ENCODE measurements at places on chromosomes 13 and 19.
A peak's percentile ranks its signal among the peaks of the same experiment; 100 is the strongest.

- H3K4me1 ChIP-seq, result no peaks in the 10 kb centered on the region
- no peak within 1 kb of the TSS for H3K27ac ChIP-seq
- no peak for DNase-seq
- H3K4me3 ChIP-seq, result no peak within 1 kb of the TSS
- H3K27me3 ChIP-seq, result no peaks in the 10 kb centered on the region
Observed at GRCh38 chr19:41796362-41796761, at the start of gene CEACAM3. TSS of gene CEACAM3 (plus strand) at chr19:41796587. CDS start at chr19:41796678, 91 bp downstream.

- DNase-seq, result no peak
- H3K4me1 ChIP-seq, result no peaks in the 10 kb centered on the region
- H3K27me3 ChIP-seq, result no peaks in the 10 kb centered on the region
- H3K4me3 ChIP-seq, result no peak overlapping the region
- no peaks in the 10 kb centered on the region for H3K36me3 ChIP-seq
Observed at GRCh38 chr13:84661718-84662117, 779.4 kb upstream of the SLITRK1 start.

DNA sequence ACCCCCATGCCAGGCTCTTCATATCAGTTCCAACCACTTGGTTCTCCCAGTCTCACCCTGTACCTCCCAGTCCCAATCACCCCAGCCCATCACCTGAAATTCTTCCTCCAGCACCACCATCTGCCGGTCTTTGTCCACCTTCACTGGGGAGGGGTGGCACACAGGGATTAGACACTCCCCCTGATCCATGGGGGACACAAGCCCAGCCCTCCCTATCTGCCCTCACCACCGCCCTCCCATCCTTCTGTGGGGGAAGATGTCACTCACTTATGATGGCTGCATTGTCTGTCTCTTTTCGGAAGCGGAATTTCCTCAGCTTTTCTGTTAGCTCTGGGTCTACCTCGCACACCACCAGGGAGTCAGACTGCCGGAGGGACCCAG lies 685 bp downstream of the GMFG start:
- H3K4me3 ChIP-seq, result no peak overlapping the region
- no peaks in the 10 kb centered on the region for H3K36me3 ChIP-seq
- no peak overlapping the region for H3K27ac ChIP-seq
- DNase-seq, result no peak

DNA sequence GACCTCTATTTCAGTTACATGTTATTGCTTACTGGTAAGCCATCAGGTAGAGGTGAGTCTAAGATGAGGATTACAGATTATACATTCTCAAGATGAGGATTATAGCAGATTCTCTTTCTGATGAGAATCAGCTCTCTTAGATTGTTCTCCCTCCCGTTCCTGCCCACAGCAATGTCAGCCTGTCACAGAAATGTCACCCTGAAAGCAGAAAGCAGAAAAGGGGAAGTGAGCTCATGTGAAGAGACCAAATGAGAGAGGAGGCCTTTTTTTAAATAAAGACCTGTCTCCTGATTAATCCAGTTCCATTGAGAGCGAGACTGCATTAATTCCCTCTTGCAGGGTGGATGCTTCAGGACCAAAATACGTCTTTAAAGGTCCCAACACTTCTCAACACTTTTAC lies 445.6 kb downstream of the KCTD12 start:
- no peaks in the 10 kb centered on the region for H3K4me1 ChIP-seq
- no peaks in the 10 kb centered on the region for H3K27me3 ChIP-seq
- H3K36me3 ChIP-seq, result no peaks in the 10 kb centered on the region
- DNase-seq, result no peak
- H3K27ac ChIP-seq, result no peak overlapping the region

GRCh38 chr19:51458899-51459505 lies 748 bp upstream of the SIGLEC8 start:
- no peak overlapping the region for H3K4me3 ChIP-seq
- H3K4me1 ChIP-seq, result no peaks in the 10 kb centered on the region
- DNase-seq, result no peak
- H3K36me3 ChIP-seq, result no peaks in the 10 kb centered on the region

GRCh38 chr13:97018029-97018819 lies 23.9 kb upstream of the OXGR1 start:
- peak overlapping the region; percentile 61 for H3K27ac ChIP-seq
- H3K36me3 ChIP-seq, result no peaks in the 10 kb centered on the region
- DNase-seq, result peak; percentile 46
- H3K27me3 ChIP-seq, result no peaks in the 10 kb centered on the region
- no peak overlapping the region for H3K4me3 ChIP-seq

DNA sequence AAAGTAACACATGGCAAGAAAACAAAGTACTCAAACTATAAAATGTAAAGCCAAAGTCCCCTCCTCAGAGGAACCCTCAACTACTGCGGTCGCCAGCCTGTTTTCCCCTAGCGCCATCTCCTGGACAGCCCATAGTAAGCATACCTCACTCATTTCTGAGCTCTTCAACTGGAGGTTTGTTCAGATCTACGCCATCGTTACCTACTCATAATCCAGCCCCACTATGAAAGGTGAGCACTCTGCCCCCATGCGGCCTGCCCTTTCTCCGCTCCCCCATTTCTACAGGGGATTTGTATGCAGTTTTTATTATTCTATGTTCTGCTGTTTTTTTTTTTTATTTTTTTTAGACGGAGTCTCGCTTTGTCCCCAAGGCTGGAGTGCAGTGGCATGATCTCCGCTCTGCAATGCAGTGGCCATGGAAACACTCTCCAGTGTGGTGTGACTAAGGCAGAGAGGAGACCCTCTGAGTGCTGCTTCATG lies 26.2 kb downstream of the OPA3 start:
- H3K27me3 ChIP-seq, result no peaks in the 10 kb centered on the region
- H3K36me3 ChIP-seq, result no peaks in the 10 kb centered on the region
- no peaks in the 10 kb centered on the region for H3K4me1 ChIP-seq
- no peak for DNase-seq
- H3K27ac ChIP-seq, result no peak overlapping the region
- H3K4me3 ChIP-seq, result no peak overlapping the region

DNA sequence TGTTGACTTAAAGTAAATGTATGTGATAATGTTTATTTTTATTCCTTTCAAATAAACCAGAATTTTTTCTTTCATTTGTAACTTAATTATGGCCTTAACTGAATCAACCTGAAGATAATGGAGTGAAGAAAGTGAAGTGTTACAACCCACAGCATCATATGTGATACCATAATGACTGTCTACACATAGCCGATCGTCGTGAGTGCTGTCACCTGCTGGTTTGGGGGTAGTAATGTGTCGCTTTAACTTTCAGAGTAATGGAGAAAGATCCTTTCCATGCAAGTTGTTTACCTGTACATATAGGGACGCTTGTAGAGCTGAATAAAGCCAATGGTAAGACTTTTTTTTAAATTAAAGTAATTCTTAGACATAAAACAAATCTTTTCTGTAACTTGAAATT lies 9.9 kb downstream of the CDC16 start:
- no peak overlapping the region for H3K27ac ChIP-seq
- H3K4me1 ChIP-seq, result no peaks in the 10 kb centered on the region
- no peak overlapping the region for H3K4me3 ChIP-seq
- no peak for DNase-seq
- peaks cover 41% of the 10 kb centered on the region for H3K36me3 ChIP-seq
- no peaks in the 10 kb centered on the region for H3K27me3 ChIP-seq

GRCh38 chr13:43877326-43877725 lies 2.2 kb downstream of the CCDC122 start:
- no peaks in the 10 kb centered on the region for H3K4me1 ChIP-seq

- no peaks in the 10 kb centered on the region for H3K4me1 ChIP-seq
- no peak for DNase-seq
- no peaks in the 10 kb centered on the region for H3K36me3 ChIP-seq
- H3K27me3 ChIP-seq, result no peaks in the 10 kb centered on the region
- no peak overlapping the region for H3K4me3 ChIP-seq
Observed at GRCh38 chr13:28410096-28410495, 84.8 kb downstream of the FLT1 start.

DNA sequence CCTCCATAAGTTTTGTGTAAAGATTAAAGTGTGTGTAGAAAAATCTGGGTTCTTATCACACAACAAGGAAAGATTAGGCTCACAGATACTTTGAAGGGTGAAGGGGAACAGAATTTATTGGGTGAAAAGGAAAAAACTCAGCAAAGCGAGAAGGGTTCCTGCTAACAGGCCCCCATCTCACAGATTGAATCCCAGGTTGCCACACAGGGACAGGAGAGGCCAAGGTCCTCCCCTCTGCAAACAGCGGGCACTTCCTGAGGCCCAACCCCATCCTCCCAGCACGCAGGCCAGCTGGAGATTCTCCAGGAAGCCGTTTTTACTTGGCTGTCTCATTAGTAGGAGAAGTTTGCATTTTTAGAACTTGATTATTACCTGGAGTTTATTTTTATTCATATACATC lies 15.2 kb upstream of the ERCC5 start:
- no peak overlapping the region for H3K4me3 ChIP-seq
- no peak overlapping the region for H3K27ac ChIP-seq
- H3K27me3 ChIP-seq, result no peaks in the 10 kb centered on the region

DNA sequence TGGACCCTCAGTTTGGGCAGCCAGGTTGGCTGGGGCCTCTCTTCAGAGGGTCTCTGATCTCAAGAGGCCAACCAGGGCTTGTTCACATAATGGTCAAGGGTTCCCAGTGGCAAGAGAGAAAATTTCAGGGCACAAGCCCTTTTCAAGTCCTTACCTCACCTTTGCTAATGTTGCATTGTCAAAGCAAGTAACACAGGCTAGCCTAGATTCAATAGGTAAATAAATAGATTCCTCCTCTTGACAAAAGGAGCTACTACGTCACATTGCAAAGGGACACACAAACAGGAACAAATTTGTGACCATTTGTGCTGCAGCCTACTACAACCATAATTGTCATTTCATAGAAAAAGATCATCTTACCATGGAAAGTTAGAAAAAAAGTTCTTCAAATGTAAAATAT lies 33.9 kb upstream of the FRY start:
- H3K27me3 ChIP-seq, result no peaks in the 10 kb centered on the region
- H3K4me3 ChIP-seq, result no peak overlapping the region
- no peak for DNase-seq
- no peak overlapping the region for H3K27ac ChIP-seq

DNA sequence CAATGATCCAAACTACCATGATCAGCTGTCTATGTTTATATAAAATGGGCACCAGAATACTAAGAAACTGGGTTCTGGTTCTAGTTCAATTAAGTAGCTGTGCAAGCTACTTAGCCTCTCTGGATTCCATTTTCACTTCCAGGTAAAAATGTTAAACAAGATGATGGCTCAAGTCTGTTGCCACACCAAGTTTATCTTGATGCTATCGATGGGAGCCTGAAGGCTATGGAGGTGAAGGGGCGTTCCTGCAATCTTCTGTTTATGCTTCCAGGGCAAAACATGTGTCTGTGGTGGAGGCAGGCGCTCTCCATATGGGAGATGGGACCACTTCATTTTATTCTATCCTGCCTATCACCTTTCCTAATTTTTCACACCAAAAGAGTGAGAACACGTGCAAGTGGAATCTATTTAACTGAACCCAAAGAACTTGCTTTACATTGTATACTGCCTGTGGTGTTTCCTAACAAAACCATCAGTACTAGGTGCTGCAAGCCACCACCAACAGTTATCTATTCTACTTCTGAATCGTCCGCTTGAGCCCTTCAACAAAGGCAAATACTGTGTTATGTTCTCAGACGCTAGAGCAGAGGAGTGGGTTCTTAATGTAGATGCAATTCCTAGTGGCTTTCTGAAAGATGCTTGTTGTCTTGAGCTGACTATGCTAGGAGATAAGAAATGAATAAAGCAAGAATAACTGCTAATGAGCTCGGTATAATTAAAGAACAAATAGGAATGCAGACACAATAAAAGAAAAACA lies 70.9 kb downstream of the DOCK9 start:
- H3K27ac ChIP-seq, result no peak overlapping the region
- H3K36me3 ChIP-seq, result no peaks in the 10 kb centered on the region
- H3K27me3 ChIP-seq, result no peaks in the 10 kb centered on the region
- H3K4me3 ChIP-seq, result no peak overlapping the region

GRCh38 chr19:53511933-53512374 lies 26.0 kb upstream of the ZNF331 start:
- H3K4me3 ChIP-seq, result no peak overlapping the region
- no peaks in the 10 kb centered on the region for H3K27me3 ChIP-seq
- no peaks in the 10 kb centered on the region for H3K36me3 ChIP-seq
- peaks cover 3% of the 10 kb centered on the region for H3K4me1 ChIP-seq
- H3K27ac ChIP-seq, result no peak overlapping the region

DNA sequence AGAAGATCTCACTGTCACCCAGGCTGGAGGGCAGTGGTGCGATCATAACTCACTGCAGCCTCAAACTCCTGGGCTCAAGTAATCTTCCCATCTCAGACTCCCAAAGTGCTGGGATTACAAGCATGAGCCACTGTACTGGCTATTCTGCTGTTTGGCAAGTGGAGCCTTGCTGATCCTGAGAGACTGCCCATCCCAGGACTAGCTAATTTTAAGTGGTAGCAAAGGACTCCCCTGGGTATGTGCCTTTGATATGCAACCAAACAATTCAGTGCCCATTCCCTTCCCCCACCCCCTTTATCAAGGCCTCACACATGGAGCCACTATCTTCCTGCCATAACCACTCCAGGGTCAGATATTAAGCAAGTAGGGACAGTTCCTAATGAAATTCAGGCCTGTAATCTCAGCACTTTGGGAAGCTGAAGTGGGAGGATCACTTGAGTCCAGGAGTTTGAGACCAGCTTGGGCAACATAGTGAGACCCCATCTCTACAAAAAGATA lies 17.0 kb upstream of the ZNF460 start:
- no peaks in the 10 kb centered on the region for H3K36me3 ChIP-seq
- no peak for DNase-seq
- no peaks in the 10 kb centered on the region for H3K4me1 ChIP-seq
- H3K4me3 ChIP-seq, result no peak overlapping the region
- no peak overlapping the region for H3K27ac ChIP-seq

- no peaks in the 10 kb centered on the region for H3K27me3 ChIP-seq
- H3K4me3 ChIP-seq, result no peak overlapping the region
- no peaks in the 10 kb centered on the region for H3K4me1 ChIP-seq
- H3K27ac ChIP-seq, result no peak overlapping the region
Observed at GRCh38 chr19:45955905-45956608, 17.6 kb downstream of the NOVA2 start.

GRCh38 chr19:53904909-53905308 lies 4.2 kb upstream of the CACNG7 start:
- no peaks in the 10 kb centered on the region for H3K27me3 ChIP-seq
- no peak for DNase-seq
- H3K36me3 ChIP-seq, result no peaks in the 10 kb centered on the region
- H3K27ac ChIP-seq, result no peak overlapping the region
- H3K4me1 ChIP-seq, result peaks cover 23% of the 10 kb centered on the region

- no peak for DNase-seq
- H3K4me3 ChIP-seq, result no peak overlapping the region
- no peaks in the 10 kb centered on the region for H3K27me3 ChIP-seq
- no peak overlapping the region for H3K27ac ChIP-seq
Observed at GRCh38 chr19:57954996-57955395, 7.5 kb upstream of the ZNF256 start.

- H3K4me1 ChIP-seq, result 0 out of 2 replicates have a peak, but pooled peaks cover 4% of the 10 kb centered on the region
- no peaks in the 10 kb centered on the region for H3K27me3 ChIP-seq
- no peak overlapping the region for H3K27ac ChIP-seq
- DNase-seq, result no peak
- H3K36me3 ChIP-seq, result no peaks in the 10 kb centered on the region
- H3K4me3 ChIP-seq, result no peak overlapping the region
Observed at GRCh38 chr19:15038294-15038693, 11.0 kb upstream of the CASP14 start.

GRCh38 chr19:37077501-37077933 lies 716 bp upstream of the ZNF420 start:
- H3K27me3 ChIP-seq, result no peaks in the 10 kb centered on the region
- H3K4me1 ChIP-seq, result peaks cover 5% of the 10 kb centered on the region
- DNase-seq, result no peak
- H3K4me3 ChIP-seq, result peak overlapping the region; percentile 98

GRCh38 chr13:55230570-55230908 lies 1910.2 kb upstream of the PRR20A start:
- no peak overlapping the region for H3K27ac ChIP-seq
- no peaks in the 10 kb centered on the region for H3K36me3 ChIP-seq
- DNase-seq, result no peak
